ENCODE measurements at places on chromosomes 11 and 22.

- no peak for DNase-seq
These were observed 108.1 kb upstream of the THY1 start for GRCh38 chr11:119531056-119531455.

DNA sequence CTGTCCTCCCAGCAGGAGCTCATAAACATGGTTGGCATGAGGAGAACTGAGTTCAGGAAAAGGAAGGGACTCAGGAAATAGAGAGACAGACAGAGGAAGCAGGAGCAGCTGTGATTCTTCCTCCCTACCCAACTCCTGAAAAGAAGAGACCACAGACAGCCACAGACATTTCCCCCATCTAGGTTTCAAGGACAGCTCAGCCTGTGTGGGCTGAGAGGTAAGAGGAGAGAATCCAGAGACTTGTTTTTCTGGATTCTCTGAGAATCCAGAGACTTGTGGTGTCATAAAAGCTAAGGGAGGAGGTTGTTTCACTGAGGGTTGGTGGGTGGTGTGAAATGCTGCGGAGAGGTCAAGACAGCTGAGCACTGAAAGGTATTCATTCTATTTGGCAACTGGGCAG is 19.0 kb upstream of the STK33 start:
- DNase-seq, result no peak

- no peak for DNase-seq
These were observed 25.9 kb downstream of the ALG12 start for GRCh38 chr22:49892226-49892899.

GRCh38 chr22:30969532-30970355 is 679 bp downstream of the TUG1 start:
- no peak for DNase-seq

DNA sequence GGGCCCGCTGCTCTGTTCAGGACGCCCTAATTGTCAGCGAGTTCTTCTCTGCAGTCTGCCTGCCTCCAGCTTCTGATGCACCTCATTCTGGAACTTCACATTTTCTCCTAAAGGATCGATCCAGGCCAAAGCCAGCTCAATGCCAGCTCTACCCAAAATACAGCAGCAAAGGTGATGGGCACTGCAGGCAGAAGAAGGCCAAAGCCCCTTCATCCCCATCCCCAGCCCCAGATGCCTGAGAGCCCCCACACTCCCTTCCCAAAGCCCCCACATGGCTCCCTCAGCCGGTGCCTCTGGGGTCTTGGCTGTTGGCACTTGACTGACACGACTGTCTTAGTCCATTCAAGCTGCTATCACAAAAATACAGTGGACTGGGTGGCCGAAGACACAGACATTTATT is 410.3 kb downstream of the BRD1 start:
- DNase-seq, result no peak

DNA sequence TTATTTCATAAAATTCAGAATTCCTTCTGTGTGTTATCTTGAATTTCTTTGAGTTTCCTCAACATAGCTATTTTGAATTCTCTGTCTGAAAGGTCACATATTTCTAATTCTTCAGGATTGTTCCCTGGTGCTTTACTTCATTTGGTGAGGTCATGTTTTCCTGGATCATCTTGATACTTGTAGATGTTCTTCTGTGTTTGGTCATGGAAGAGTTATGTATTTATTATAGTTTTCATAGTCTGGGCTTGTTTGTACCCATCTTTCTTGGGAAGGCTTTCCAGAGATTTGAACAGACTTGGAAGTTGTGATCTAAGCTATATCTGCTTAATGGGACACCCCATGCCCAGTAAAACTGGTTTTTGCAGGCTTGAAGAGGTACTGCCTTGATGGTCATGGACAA is 149.6 kb downstream of the METTL15 start:
- DNase-seq, result no peak

GRCh38 chr11:67584205-67584880 is 731 bp downstream of the GSTP1 start:
- no peak for DNase-seq

- no peak for DNase-seq
These were observed 1.9 kb downstream of the NLRP6 start for GRCh38 chr11:279966-280705.

DNA sequence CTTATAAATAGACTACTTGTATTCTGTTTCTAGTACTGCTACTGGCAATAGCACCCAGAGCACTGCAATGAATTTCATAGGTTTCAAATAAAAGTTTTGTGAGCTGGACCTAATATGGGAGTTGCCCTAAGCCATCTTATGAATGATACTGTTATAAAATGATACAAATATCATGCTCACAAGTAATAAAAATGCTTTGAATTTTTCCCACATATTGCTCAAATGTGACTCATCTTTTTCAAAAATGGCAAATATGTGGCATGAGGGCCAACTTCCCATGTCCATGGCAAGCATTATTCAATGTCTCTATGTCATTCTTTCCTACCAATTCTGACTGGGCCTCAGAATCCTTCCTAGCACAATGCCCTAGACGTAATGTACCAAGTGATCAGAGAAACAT is 137.6 kb downstream of the TRPC6 start:
- DNase-seq, result no peak

GRCh38 chr11:57354699-57355098 is 16.5 kb downstream of the P2RX3 start:
- no peak for DNase-seq
